ENCODE measurements at places on chromosomes 12 and 14. TPM values are rescaled to one million over a fixed set of nuclear protein-coding genes. Genes with fewer than 3 reads are reported as not detected.

DNA sequence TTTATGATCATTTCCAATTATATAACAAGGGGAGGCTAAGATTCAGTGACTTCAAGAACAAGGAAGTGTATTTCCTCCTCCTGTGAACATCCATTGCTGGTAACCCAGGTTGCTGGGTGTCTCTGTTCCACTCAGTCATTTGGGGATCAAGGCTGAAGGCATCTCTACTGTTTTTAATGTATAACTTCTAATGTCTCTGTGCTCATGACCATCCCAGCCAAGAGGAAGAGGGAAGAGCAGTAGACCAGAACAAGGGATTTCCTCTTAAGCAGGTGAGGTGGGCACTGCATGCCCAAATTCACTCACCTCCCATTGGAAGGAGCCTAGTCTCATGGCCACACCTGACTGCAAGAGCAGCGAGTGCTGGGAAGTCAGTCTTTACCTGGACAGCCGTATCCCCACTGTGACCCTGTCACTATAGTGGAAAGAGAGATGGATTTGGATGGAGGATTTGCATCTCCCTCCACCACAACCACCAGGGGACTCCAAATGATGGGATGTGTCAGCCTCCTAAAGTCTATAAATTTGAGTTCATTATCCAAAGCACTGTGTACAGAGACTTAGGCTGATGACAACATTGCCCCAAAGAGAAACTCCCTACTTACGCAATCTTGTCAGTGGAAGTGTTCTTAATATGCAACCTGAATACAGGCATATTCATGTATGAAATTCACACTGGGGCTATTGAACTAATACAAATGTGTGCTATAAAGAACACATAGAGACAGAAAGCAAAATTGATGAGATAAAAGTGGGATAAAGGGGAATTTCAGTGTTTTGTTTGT lies 368.7 kb downstream of the TMEM132D start:
- no peak overlapping the region for H3K4me3 ChIP-seq
- H3K4me1 ChIP-seq: no peaks in the 10 kb centered on the region
- H3K27ac ChIP-seq: no peak overlapping the region
- H3K36me3 ChIP-seq: no peaks in the 10 kb centered on the region
- DNase-seq: no peak

- no peaks in the 10 kb centered on the region for H3K27me3 ChIP-seq
- no peak for DNase-seq
- H3K4me3 ChIP-seq: peak overlapping the region; percentile 77
- H3K27ac ChIP-seq: peak overlapping the region; percentile 75
- peaks cover 21% of the 10 kb centered on the region for H3K4me1 ChIP-seq
Measured at GRCh38 chr14:22885975-22886374, 3.0 kb downstream of the REM2 start.

- H3K36me3 ChIP-seq: no peaks in the 10 kb centered on the region
- peaks cover 31% of the 10 kb centered on the region for H3K4me1 ChIP-seq
- H3K27ac ChIP-seq: no peak overlapping the region
- no peaks in the 10 kb centered on the region for H3K27me3 ChIP-seq
Measured at GRCh38 chr14:101600891-101601605, 39.8 kb downstream of the DIO3 start.

DNA sequence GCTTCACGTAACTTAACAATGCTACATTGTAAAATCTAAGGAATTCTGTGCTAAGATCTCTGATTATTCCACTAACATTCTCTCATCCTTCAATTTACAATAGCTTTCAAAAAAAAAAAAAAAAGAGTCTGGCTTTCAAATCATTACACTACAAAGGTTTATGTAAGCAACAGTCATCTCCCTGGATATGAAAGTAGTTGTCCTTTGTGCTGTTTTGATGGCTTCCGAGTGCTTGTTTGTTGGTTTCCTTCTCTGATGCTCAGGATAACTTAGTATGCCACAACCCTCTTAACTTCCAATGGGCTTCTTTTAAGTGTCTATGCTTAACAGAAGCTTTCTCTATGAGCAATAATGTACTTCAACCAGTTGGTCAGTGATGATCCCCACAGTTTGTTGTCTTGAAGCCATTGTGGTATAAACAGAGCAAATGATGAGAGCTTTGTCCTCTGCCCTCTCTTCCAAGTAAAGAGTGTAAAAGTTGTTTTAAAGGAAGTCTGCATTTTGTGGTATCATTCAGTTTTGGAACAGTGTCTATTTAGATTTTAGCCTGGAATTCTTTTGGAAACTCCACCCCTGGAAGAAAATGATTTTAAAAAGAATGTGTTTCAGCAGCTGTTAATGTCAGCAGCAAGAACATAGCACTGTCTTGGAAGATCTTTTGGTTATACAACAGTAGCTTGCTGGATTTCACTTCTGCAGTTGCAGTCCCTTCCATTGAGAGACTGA lies 396.1 kb upstream of the RGS6 start:
- no peaks in the 10 kb centered on the region for H3K36me3 ChIP-seq
- no peaks in the 10 kb centered on the region for H3K4me1 ChIP-seq
- no peak overlapping the region for H3K4me3 ChIP-seq
- DNase-seq: no peak

DNA sequence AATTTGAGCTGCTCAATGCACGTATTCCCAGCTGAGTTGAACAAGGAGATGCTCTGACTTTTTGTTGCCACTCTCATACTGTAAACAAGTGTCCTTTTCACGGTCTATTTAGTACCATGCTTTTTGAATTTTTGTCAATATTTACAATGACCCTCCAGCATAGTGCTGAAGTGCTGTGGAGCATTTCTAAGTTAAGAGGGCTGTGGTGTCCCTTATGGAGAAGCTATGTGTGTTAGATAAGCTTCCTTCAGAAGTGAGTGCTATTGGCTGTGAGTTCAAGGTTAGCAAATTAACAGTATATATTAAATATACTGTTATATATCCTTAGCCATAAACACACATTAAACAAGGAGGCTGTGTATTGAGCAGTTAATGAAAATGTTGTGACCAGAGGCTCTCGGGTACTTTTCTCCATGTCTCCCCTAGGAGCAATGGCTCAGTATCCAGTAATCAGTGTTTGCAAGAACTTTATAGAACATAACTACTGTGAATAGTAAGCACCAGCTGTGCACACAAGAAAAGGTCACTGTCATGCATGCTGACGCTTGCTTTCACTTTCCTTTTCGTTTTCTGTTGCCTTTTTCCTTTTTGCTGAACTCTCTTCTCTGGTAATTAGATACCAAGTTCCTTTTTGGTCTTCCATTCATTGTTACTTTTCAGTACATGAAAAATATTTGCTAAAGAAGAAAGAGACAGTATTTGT lies 187.2 kb upstream of the NEDD1 start:
- H3K4me1 ChIP-seq: peaks cover 13% of the 10 kb centered on the region
- no peaks in the 10 kb centered on the region for H3K36me3 ChIP-seq
- H3K27me3 ChIP-seq: no peaks in the 10 kb centered on the region
- peak overlapping the region; percentile 81 for H3K4me3 ChIP-seq
- DNase-seq: no peak
- peak overlapping the region; percentile 71 for H3K27ac ChIP-seq

- no peak overlapping the region for H3K4me3 ChIP-seq
- no peak overlapping the region for H3K27ac ChIP-seq
- H3K4me1 ChIP-seq: no peaks in the 10 kb centered on the region
- DNase-seq: no peak
- no peaks in the 10 kb centered on the region for H3K36me3 ChIP-seq
- H3K27me3 ChIP-seq: no peaks in the 10 kb centered on the region
Measured at GRCh38 chr14:26414926-26415325, 182.9 kb downstream of the NOVA1 start.

- no peaks in the 10 kb centered on the region for H3K27me3 ChIP-seq
- no peak for DNase-seq
- H3K36me3 ChIP-seq: no peaks in the 10 kb centered on the region
- H3K27ac ChIP-seq: peak overlapping the region; percentile 79
- peaks cover 74% of the 10 kb centered on the region for H3K4me1 ChIP-seq
Measured at GRCh38 chr12:67632005-67632404, 16.5 kb upstream of the DYRK2 start.

- no peak overlapping the region for H3K4me3 ChIP-seq
- H3K4me1 ChIP-seq: no peaks in the 10 kb centered on the region
- no peak for DNase-seq
- no peaks in the 10 kb centered on the region for H3K27me3 ChIP-seq
- no peak overlapping the region for H3K27ac ChIP-seq
Measured at GRCh38 chr12:69392179-69392928, 32.8 kb downstream of the YEATS4 start.

GRCh38 chr12:2277492-2278155 lies 224.8 kb downstream of the CACNA1C start:
- DNase-seq: no peak
- no peaks in the 10 kb centered on the region for H3K27me3 ChIP-seq
- H3K27ac ChIP-seq: no peak overlapping the region
- H3K36me3 ChIP-seq: no peaks in the 10 kb centered on the region
- H3K4me3 ChIP-seq: no peak overlapping the region

DNA sequence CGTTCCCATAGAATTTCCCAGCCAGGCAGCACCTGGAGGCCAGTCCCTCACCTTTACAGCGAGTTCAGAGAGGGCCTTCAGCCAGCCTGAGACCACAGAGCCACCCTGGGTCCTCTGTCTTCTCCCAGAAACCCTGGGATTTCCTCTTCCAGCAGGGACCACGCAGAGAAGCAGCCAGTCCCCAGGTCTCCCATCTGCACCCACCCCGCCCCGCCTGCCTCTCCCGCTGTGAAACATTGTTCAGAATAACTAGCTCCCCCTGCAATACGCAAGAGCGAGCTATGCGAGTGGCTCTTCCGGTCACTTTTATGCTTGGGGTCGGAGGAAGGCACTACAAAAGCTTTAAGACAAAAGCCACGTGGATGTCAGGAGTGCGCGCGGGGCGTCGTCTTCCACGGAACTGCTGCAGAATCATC lies 77.8 kb downstream of the SERPINA3 start:
- no peaks in the 10 kb centered on the region for H3K27me3 ChIP-seq
- H3K4me3 ChIP-seq: no peak overlapping the region
- H3K27ac ChIP-seq: no peak overlapping the region
- no peaks in the 10 kb centered on the region for H3K36me3 ChIP-seq

Gene NT5DC3
- 4.7 TPM for total RNA-seq

Gene KLRD1
- total RNA-seq: 1.5 TPM

Gene REC8
- 77.7 TPM for total RNA-seq

Measured in naive thymus-derived CD4-positive, alpha-beta T cell (primary cell).